ENCODE measurements at places on chromosomes 12 and 14.

- DNase-seq, result no peak
Observed at GRCh38 chr12:132466241-132467201, 23.4 kb upstream of the FBRSL1 start.

DNA sequence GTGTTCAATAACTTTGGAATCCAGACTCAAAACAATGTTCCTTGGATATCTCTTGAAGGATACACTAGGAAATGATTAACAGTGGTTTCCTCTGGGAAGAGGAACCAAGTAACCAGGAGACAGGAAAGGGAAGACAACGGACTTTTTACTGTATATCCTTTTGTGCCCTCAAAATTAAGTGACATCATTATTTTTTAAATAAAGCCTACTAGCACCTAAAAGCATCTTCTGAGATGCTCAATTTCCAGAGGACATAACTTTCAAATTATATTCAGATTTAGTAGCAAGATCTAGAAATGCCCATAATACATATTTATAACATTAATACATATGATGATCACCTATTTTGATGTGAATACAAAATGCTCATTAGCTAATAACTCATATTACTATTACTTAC, 6.5 kb downstream of the HECTD1 start:
- no peak for DNase-seq

GRCh38 chr14:27096091-27096490, 498.3 kb upstream of the NOVA1 start:
- DNase-seq, result no peak

DNA sequence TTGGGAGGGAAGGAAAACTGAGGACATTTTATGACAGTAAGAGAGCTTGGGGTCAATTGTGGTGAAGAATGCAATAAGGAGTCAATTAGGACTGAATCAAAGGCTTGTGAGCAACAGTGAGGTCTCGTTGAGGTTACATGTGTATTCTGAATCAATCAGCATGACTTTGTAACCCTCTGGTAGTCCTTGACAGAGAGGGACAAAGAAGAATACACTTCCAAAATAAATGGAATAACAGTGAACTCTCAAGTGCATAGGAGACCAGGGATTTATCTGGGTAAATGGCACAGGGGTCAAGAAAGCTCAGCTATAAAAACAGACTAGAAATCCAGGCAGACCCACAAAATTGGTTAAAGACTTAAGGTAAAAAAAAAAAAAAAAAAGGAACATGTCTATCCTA, 85.1 kb upstream of the NAV3 start:
- no peak for DNase-seq

- DNase-seq, result no peak
Observed at GRCh38 chr14:55877942-55878341, 240.3 kb upstream of the PELI2 start.

GRCh38 chr12:79988368-79988767, 53.5 kb upstream of the PPP1R12A start:
- DNase-seq, result no peak

GRCh38 chr12:62976110-62976662, 41.2 kb upstream of the PPM1H start:
- DNase-seq, result no peak

DNA sequence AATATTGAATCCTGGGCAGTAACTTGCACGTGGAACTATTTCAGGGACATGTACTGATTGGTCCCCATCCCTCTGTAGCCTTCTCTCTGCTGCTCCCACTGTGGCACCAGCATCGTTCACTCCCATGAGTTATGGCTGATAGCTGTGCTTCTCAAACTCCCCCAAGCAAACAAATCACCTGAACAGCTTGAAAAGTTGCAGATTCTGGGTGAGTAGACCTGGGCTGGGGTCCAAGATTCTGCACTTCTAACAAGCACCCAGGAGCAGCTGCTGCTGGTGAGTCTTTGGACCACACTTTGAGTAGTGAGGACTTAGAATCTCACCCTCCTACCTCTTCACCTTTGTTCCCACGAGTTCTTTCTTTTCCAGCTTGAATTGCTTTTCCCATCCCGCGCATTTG, 49.4 kb upstream of the ZFP36L1 start:
- DNase-seq, result no peak

Data from ecto neural progenitor cell (in vitro differentiated cells).